ENCODE measurements at places on chromosomes 12 and 14. TPM values are rescaled to one million over a fixed set of nuclear protein-coding genes. Genes with fewer than 3 reads are reported as not detected.

- H3K4me3 ChIP-seq, result peak overlapping the region; percentile 9
- H3K27me3 ChIP-seq, result no peaks in the 10 kb centered on the region
- H3K27ac ChIP-seq, result peak overlapping the region; percentile 92
- no peak for DNase-seq
- H3K4me1 ChIP-seq, result peaks cover 57% of the 10 kb centered on the region
Measured at GRCh38 chr12:96048393-96048969, 13.1 kb upstream of the LTA4H start.

DNA sequence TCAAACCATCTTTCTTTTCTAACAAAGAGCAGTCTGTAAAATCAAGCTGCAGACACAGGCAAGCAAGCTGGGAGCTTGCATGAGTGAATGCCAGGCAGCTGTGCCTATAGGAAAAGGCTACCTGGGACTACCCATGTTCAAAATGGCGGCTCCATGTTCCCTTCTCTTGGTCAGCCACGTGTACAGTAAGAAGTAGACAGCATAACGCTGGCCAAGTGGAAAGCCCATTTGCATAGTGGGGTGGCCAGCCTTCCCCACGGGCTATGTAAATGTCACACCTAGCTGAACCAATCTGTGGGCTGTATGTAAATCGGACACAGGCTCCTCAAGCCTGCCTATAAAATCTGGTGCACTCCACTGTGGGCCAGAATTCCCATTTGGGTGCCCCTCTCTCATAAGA is 117.1 kb downstream of the SYT10 start:
- H3K27ac ChIP-seq, result no peak overlapping the region
- H3K4me1 ChIP-seq, result no peaks in the 10 kb centered on the region
- no peak for DNase-seq

- peaks cover 16% of the 10 kb centered on the region for H3K36me3 ChIP-seq
- H3K27ac ChIP-seq, result no peak overlapping the region
- no peaks in the 10 kb centered on the region for H3K27me3 ChIP-seq
Measured at GRCh38 chr12:64639466-64639865, 29.2 kb downstream of the RASSF3 start.

DNA sequence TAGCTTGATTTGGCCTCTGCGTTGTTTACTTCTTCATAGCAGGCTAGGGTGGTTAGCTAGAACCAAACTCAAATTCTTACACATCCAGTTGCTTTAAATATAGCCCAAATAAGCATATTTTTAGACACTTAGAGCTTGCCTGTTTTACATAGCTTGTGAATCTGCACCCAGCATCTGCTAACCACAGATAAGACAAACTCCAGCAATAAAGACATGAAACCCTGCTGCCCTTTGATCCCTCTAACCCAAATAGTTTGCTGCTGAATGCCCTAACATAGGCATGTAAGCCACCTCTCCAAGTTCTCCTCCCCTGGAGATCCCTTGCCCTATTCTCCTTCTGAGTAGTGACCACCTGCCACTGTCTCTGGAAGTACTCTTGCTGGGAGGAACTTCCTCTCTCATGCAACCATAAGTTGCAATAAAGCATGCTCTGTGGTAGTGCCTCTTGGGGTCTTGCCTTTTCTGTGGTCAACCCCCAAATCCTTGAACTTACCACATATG is 185.6 kb downstream of the TMEM117 start:
- H3K4me1 ChIP-seq, result no peaks in the 10 kb centered on the region
- no peak overlapping the region for H3K4me3 ChIP-seq
- H3K36me3 ChIP-seq, result no peaks in the 10 kb centered on the region
- no peak overlapping the region for H3K27ac ChIP-seq

DNA sequence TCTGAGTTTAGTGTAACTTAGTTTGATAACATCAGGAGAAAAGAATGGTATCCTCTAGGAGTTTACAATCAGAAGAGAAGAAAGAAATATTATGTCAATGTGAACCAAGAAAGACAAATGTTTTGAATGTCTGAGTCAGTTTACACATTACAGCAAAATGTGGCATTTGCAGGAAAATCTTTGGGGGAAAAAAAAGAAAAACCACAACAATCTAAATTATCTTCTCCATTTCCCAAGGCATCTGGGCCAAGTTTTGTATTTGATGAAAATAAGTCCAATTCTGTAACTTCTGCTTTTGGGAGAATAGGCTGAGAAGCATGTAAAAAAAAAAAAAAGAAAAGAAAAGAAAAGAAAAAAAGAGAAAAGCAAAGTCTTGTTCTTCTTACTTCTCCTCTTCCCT is 58.8 kb upstream of the FLRT2 start:
- no peak overlapping the region for H3K4me3 ChIP-seq
- no peak overlapping the region for H3K27ac ChIP-seq
- H3K27me3 ChIP-seq, result no peaks in the 10 kb centered on the region

GRCh38 chr12:29796823-29797263 is 13.1 kb upstream of the TMTC1 start:
- no peak overlapping the region for H3K4me3 ChIP-seq
- no peak overlapping the region for H3K27ac ChIP-seq
- peaks cover 2% of the 10 kb centered on the region for H3K27me3 ChIP-seq
- H3K36me3 ChIP-seq, result no peaks in the 10 kb centered on the region
- H3K4me1 ChIP-seq, result no peaks in the 10 kb centered on the region
- no peak for DNase-seq

The PLEKHD1 gene
- 0.05 TPM for total RNA-seq

The TMEM119 gene
- total RNA-seq, result 0.21 TPM

The ASPG gene
- total RNA-seq, result not detected

Measured in activated CD4-positive, alpha-beta T cell treated with anti-CD3 and anti-CD28 coated beads for 36 hours (primary cell).